ENCODE measurements at places on chromosomes 6 and 20.

DNA sequence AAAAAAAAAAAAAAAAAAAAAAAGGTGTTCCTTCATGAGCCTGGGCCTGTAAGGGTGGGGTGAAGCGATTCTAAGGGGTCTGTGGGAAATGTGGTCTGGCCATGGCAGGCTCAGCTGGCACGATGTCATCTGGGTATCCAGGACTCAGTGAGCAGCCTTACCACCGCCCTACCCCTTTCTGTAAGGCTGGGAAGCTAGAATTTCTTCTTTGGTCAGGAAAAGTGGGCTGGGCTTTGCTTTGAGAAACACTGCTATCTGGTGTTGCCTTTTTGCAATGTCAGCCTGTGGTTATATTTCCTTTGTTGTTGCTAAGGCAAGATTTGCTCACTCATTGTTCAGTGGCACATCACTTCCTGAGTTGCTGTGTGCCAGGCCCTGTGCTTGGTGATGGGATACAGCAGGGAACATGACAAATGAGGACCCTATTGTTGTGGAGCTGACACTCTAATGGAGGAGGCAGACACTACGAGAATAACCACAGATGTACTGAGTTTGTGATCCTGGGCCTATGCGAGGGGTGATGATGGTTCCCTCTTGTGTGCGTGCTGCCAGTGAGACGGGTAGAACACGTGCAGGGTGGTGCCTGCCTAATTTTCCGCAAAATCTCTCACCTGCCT lies 45.9 kb upstream of the ZNFX1 start:
- peak; percentile 83 for DNase-seq

DNA sequence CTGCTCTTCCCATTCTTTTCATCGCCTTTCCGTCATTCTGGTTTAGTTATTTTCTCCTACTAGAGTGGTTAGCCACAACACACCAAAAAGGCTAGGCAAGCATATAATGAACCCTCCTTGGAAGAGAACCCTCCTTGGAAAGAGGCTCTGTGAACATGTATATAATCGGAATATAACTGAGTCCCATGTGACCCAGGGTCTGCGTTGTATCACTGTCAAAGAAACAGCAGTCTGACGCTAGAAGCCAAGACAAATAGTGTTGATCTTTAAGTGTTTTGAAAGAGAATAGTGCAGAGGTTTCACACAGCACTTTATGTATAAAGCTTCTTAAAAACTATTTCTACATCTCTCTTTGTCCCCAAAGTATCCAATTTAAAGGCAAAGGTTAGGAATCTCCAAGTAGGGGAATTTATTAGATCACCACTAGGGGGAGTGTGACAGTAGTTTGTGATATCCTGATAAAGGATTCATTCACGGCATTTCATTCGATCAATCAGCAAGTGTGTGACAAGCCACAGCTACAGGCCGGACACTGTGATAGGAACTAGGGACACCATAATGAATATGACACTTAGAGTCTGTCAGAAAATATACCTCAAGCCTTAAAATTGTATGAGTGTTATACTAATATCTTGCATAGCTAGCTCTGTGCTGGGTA lies 395.3 kb downstream of the CD109 start:
- DNase-seq: peak; percentile 44

DNA sequence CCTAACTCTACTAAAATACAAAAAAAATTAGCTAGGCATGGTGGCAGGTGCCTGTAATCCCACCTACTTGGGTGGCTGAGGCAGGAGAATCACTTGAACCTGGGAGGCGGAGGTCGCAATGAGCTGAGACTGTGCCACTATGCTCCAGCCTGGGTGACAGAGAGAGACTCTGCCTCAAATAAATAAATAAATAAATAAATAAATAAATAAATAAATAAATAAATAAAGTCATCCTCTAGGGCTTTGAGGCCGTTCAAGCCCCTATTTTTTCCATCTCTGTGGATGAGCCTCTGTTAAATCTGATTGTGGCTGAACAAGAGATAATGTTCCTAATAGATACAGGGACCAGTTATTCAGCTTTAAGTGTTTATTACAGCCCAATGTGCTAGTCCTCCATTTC lies 31.8 kb upstream of the FAM110A start:
- DNase-seq: no peak

GRCh38 chr6:56003616-56004015 lies 128.2 kb upstream of the BMP5 start:
- no peak for DNase-seq

- DNase-seq: no peak
Observed at GRCh38 chr6:153123801-153124200, 7.3 kb downstream of the RGS17 start.

GRCh38 chr6:31690231-31691077 lies 9.6 kb upstream of the LY6G5C start:
- no peak for DNase-seq

GRCh38 chr6:117607511-117607910 lies 5.2 kb upstream of the GOPC start:
- DNase-seq: no peak

DNA sequence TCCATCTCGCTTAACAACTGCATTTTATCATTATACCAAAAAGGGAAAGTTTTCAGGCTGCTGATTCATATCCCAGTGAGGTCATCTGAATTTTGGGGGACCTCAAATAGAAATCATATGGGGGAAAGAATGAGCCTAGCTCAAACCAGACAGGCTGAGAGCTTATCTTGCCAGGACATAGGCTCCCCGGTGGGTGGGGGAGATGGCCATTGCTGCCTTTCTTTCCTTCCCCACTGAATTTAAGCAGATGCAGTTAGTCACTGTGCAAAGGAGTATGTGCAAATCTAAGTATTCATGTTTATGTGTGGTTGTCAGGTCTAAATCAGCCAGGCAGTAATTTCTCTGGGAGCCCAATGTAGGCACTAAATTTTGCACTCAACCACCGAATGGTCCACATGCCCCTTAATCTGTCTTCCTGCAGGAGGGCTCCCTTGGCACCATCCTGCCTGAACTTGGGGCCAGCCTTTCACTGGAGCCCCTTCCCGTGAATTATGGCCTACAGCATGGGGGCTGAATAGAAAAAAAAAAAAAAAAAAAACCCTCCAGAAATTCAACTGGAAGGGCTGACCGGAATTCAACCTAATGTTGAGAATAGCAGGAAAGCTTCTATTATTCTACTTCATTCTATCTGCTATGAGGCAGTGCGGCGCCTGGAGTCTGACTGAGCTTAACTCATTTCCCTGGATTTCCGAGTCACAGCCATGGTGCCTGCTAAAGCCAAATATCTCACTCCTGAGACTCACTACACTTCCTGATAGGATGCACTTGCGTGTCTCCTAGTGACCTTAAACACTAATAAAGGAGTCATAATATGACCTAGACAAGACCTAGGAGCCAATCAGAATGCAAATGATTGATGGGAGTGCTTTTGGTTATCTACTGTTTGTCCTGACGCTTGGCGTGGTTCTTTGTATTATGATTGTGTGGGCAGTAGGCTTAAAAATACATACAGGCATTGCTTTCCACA lies 161.5 kb upstream of the HEY2 start:
- no peak for DNase-seq

- no peak for DNase-seq
Observed at GRCh38 chr6:3650959-3651697, 100.4 kb downstream of the PXDC1 start.

DNA sequence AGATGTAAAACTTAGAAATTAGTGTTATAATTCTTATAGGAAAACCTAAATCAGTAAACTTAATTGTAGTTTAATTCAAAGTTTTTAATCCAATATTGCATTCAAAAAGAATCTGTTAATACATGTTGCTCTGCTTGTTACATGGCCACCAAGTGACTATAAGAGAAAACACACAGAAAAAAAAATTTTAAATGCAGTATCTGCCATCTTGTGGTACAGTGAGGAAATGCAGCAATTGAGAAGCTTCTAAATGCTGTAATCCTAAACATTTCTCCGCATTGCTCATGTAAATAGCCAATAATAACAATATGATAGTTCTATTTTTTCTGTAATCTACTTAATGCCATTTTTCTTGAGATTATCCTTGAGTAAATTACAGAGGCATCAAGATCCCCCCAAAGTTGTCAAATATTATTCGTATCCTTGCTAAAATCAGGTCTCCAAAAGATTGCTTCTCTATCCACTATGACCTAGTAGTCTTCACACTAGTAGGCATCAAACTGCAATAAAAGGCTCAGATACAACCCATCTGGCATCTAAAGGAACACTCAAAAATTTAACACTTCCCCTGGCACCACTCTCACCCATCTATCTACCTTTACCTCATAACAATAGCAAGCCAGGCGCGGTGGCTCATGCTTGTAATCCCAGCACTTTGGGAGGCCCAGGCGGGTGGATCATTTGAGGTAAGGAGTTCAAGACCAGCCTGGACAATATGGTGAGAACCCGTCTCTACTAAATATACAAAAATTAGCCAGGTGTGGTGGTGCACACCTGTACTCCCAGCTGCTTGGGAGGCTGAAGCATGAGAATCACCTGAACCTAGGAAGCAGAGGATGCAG lies 34.6 kb downstream of the HDAC2 start:
- peak; percentile 75 for DNase-seq

- DNase-seq: no peak
Observed at GRCh38 chr6:149252622-149253021, 64.9 kb upstream of the TAB2 start.

GRCh38 chr6:125746731-125747588 lies 2.5 kb upstream of the HEY2 start:
- peak; percentile 62 for DNase-seq

- DNase-seq: peak; percentile 57
Observed at GRCh38 chr6:95578106-95578410, 723 bp downstream of the MANEA start.

- no peak for DNase-seq
Observed at GRCh38 chr6:148365041-148365440, 22.4 kb downstream of the SASH1 start.

DNA sequence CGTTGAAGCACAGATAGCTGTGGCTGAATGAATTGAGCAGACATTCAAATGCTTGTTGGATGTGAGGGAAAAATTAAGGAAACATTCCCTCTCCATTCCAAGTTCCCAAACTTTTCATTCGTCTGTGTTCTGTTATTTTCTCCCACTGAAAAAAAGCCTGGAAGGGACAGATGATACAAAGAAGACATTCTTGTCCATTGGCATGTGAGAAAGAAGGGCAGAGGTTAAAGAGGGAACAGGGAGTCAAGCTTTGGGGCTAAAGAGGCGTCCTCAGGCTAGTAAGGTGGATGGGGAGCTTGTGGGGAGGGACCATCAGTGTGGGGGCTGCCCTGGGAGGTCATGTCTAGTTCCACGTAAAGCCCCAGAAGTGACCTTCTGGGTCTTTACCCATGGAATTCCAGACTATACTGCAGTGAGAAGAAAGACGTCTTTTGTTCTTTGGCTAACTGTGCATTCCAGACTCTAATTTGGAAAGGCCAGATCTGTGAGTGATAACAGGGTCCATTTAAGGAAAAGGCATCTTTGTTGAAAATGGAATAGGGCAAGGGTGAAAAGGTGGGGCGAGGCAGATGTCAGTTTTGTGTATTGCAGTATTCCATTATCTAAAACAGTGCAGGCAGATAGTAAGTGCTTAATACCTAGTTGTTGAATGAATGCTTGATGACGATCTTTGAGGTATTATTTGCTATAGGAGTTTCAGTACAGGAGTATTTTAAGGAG lies 117.5 kb downstream of the SOX4 start:
- no peak for DNase-seq

DNA sequence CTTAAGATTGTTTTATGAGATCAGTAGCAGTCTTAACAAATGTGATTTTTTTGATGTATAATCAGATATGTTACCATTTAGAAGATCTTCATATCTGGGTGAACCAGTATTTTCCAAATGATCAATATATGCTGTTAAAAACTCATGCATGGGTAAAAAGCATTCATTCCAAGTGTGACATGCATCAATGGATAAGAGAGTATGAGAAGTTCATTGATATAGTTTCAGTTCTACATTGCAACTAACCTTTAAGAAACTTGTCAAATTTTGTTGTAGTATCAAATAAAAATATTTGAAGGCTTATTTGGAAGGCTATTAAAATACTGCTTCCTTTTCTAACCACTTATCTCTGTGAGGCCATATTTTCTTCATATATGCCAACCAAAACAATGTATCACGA lies 117.7 kb downstream of the FIG4 start:
- no peak for DNase-seq

DNA sequence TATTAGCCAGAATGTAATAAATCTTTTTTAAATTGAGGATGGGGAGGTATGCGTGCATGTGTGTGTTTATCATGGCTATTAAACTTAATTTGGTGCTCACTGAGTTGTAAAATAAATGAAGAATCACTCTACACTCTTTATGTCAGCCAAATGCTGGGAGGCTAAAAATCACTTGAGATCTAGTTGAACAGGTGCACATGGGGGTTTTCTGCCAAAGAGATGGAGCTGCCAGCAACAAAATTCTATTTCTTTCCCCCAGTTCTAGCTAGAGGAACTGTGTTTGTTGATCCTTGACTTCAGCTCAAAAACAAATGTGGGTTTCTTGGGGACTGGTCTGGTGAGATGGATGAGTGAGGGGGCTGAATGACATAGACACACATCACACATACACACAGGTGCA lies 183.3 kb upstream of the BTBD3 start:
- DNase-seq: no peak

- no peak for DNase-seq
Observed at GRCh38 chr20:51159303-51159702, 136.4 kb upstream of the KCNG1 start.

DNA sequence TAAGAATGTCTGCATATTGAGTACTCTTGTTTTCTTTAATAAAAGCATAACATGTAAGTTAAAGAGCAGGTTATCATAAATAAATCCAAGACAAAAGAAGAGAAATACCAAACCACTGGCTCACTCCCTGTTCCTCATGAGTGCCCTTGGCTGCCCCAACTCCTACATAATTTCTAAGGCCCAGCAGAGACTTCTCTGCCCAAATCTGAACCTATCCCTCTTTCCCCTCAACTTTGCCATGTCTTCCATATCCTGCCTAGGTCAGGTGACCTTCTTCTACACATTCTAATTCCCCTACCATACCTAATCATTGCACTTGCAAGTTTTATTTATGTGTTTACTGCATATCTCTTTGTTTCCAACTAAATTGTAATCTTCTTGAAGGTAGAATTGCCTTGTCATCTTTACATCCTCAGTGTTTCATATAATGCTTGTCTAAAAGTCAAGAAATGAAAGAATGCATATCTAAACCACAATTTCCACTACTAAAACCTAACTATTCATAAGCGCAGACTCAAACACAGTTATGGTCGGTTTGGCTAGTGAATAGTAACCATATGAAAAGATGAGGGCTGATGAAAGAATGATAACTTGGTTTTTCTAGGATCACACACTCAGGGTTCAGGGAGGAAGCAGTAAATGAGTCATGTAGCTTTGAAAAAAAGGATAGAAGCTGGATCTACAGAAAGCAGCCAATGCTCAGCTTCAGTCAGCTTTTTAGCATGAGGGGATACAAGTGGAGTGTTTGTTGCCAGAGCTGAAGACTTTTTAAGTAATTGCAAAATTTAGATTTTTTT lies 53.3 kb upstream of the EYA4 start:
- peak; percentile 42 for DNase-seq

Data from astrocyte of the hippocampus (primary cell).